Aorta (tissue), 5 donors: ENCODE measurements at places on chromosomes 6 and 20. TPM values are rescaled to one million over a fixed set of nuclear protein-coding genes. Genes with fewer than 3 reads are reported as not detected.

ZNF831 gene
- 0.57 TPM for total RNA-seq

RIN2 gene
- total RNA-seq = 67.0 TPM

DNA sequence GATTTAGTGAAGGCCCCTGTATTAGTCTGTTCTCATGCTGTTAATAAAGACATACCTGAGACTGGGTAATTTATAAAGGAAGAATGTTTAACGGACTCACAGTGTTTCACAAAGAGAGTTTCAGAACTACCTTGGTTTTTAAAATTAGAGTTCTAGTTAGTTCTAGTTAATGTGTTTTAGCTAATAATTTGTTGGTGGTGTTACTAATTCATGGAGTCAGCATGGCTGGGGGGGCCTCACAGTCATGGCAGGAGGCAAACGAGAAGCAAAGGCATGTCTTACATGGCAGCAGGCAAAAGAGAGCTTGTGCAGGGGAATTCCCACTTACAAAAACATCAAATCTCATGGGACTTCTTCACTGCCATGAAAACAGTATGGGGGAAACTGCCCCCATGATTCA is 12.0 kb upstream of the SLC17A3 start:
- H3K27me3 ChIP-seq = no peaks in the 10 kb centered on the region
- no peak overlapping the region for H3K27ac ChIP-seq
- no peaks in the 10 kb centered on the region for H3K36me3 ChIP-seq
- no peak overlapping the region for H3K4me3 ChIP-seq

DNA sequence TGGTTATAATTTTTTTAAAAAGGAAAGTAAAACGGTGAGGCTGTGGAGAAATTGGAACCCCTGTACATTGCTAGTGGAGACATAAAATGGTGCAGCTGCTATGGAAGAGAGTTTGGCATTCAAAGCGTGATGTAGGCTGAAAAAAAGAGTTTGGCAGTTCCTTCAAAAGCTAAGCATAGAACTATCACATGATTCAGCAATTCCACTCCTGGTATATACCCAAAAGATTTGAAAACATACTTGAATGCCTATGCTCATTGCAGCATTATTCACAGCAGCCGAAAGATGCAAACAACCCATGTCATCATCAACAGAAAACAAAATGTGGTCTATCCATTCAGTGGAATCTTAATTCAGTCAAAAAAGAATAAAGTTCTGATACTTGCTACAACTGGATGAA is 4.5 kb upstream of the SGK2 start:
- H3K36me3 ChIP-seq = no peaks in the 10 kb centered on the region
- H3K27me3 ChIP-seq = no peaks in the 10 kb centered on the region
- H3K4me1 ChIP-seq = no peaks in the 10 kb centered on the region
- no peak overlapping the region for H3K4me3 ChIP-seq

- no peak overlapping the region for H3K27ac ChIP-seq
- no peaks in the 10 kb centered on the region for H3K4me1 ChIP-seq
- no peak overlapping the region for H3K4me3 ChIP-seq
- H3K27me3 ChIP-seq = no peaks in the 10 kb centered on the region
- DNase-seq = no peak
These were observed 8.5 kb downstream of the ISM1 start for GRCh38 chr20:13229538-13229937.

- H3K4me1 ChIP-seq = no peaks in the 10 kb centered on the region
- no peak for DNase-seq
- no peaks in the 10 kb centered on the region for H3K36me3 ChIP-seq
- no peaks in the 10 kb centered on the region for H3K27me3 ChIP-seq
- no peak overlapping the region for H3K27ac ChIP-seq
- H3K4me3 ChIP-seq = no peak overlapping the region
These were observed 133.7 kb downstream of the PXDC1 start for GRCh38 chr6:3617681-3618311.

DNA sequence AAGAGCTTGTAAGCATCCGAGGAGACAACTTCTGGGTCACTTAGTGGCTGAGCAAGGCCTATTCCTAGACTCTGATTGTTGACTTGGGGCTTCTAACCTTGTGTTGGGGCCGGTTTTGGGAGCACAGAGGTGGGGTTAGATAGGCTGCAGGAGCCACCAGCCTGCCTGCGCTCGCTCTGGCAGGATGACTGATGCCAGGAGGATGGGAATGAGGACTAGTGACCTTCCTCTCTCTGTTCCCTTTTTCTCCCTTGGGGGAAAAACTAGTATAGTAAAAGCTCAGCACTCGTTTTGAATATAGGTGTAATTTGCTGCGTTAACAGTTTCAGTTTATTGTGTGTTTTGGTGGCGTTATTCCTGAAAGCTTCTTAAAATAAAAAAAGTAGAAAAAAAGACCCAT is 141.5 kb downstream of the ARID1B start:
- H3K36me3 ChIP-seq = no peaks in the 10 kb centered on the region
- H3K4me3 ChIP-seq = no peak overlapping the region
- H3K27me3 ChIP-seq = no peaks in the 10 kb centered on the region
- no peak overlapping the region for H3K27ac ChIP-seq

- no peak overlapping the region for H3K4me3 ChIP-seq
- H3K27ac ChIP-seq = no peak overlapping the region
- no peaks in the 10 kb centered on the region for H3K27me3 ChIP-seq
- no peak for DNase-seq
These were observed 93.9 kb upstream of the CITED2 start for GRCh38 chr6:139468178-139468819.

GRCh38 chr6:35757456-35758123 is 18.8 kb upstream of the CLPSL2 start:
- no peaks in the 10 kb centered on the region for H3K36me3 ChIP-seq
- no peaks in the 10 kb centered on the region for H3K27me3 ChIP-seq
- H3K4me1 ChIP-seq = no peaks in the 10 kb centered on the region
- H3K27ac ChIP-seq = no peak overlapping the region

- H3K27me3 ChIP-seq = no peaks in the 10 kb centered on the region
- H3K4me1 ChIP-seq = no peaks in the 10 kb centered on the region
- no peaks in the 10 kb centered on the region for H3K36me3 ChIP-seq
- no peak overlapping the region for H3K4me3 ChIP-seq
These were observed 96.7 kb upstream of the PMEPA1 start for GRCh38 chr20:57806476-57806875.

DNA sequence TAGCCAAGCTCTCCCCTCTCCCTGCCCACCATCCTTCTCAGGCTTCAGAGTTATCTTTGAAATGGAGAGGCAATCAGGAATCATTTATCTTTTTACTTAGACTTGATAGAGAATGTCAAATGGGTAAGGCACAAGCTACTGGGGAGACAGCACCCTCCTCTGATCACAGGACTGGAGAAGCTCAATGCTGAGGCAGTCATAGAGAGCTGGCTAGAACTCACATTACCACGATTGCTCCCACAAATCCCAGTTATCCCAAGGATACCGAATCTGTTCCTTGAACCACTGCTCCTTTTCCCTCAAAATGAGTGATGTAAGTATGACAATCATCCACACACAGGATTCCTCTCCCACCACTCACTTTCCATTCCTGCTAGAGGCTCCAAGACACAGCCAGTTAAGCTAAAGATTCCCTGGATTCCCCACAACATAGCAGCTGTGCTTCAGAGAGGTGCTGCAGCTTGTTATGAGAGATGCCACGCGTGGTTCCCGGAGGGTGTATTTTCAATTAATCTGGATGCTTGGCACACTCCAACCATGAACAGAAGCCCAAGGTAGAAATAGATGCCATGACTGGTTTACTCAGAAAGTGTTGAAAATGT is 96.2 kb upstream of the VGLL2 start:
- no peaks in the 10 kb centered on the region for H3K27me3 ChIP-seq
- no peak overlapping the region for H3K4me3 ChIP-seq
- no peak for DNase-seq
- H3K4me1 ChIP-seq = no peaks in the 10 kb centered on the region
- no peak overlapping the region for H3K27ac ChIP-seq

DNA sequence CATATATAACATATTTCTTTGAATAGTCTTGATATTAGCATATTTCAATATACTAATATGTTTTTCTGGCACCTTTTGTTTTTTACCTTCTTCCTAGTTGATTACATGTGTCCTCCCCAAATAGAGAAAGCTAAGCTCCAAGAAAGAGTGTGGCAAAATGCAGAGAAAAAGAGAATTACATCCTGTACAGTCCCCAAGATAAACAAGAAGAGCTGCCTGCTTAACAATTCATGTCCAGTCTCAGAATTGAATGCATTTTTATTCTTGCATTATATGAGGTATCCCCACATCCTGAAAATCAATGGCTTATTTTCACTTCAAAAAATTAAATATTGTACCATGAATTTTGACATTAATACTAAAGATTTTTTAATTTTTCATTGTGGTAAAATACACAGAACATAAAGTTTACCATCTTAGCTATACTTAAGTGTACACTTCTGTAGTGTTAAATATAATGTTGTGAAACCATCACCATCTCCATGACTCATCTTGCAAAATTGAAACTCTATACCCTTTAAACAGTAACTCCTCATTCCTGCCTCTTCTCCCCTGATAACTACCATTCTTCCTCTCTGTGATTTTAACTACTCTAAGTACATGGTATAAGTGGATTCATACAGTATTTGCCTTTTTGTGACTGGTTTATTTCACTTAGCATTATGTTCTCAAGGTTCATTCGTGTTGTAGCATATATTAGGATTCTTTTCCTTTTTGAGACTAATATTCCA is 490.3 kb downstream of the COL12A1 start:
- no peaks in the 10 kb centered on the region for H3K27me3 ChIP-seq

DNA sequence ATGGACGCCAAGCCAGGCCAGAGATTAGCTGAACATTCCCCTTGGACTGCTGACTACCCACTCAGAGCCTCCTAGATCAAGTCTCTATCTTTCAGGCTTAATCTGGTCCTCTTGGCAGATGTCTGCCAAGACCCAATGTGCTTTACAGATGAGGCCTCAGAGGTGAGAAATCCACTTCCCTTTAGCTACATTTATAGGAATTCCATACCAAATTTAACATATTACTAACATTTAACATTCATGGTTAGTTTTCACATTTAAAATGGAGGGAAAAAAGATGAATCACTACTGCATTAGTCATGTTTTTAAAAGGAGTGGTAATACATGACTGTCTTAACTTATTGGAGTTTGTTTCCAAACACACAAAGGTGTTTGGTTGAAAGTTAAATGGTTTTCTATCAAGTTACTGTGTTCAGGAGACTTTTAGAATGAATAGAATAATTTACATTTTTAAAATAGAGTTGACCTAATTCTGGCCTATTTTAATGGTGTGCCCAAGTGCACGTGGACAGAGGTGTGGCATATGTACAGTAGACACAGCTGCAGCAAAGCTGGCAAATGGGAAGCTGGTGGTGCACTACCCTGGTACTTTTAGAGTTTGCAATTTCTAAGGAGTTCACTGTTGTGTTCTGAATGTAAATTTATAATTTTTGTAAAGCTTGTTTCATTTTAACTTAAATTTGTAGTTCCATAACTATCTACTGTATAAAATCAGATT is 41.9 kb upstream of the CALHM6 start:
- H3K4me1 ChIP-seq = no peaks in the 10 kb centered on the region
- H3K36me3 ChIP-seq = no peaks in the 10 kb centered on the region
- DNase-seq = no peak
- H3K27me3 ChIP-seq = no peaks in the 10 kb centered on the region
- H3K4me3 ChIP-seq = no peak overlapping the region

GRCh38 chr6:53920881-53921280 is 126.1 kb downstream of the LRRC1 start:
- peaks cover 4% of the 10 kb centered on the region for H3K36me3 ChIP-seq
- H3K27ac ChIP-seq = no peak overlapping the region
- no peaks in the 10 kb centered on the region for H3K27me3 ChIP-seq
- no peak for DNase-seq
